ENCODE measurements at places on chromosomes 1 and 21.

DNA sequence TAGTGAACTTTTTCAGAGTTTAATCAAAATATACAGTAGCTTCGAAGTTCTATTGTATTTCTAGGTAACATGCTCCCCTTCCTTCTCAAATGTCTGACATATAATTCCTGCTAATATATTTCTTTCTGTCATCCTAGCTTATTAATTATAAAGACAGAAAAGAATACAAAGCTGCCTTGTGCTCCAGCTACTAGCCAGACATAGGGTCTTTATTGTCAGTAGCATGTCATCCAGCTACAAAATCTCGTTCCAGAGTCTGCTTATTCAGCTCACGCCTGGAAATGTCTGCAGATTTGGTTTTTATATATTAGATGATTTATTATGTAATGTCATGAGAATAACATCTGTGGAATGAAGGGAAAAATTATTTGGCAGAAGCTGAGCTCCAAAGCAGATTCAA, 1102.8 kb downstream of the BRINP3 start:
- no peak for DNase-seq

DNA sequence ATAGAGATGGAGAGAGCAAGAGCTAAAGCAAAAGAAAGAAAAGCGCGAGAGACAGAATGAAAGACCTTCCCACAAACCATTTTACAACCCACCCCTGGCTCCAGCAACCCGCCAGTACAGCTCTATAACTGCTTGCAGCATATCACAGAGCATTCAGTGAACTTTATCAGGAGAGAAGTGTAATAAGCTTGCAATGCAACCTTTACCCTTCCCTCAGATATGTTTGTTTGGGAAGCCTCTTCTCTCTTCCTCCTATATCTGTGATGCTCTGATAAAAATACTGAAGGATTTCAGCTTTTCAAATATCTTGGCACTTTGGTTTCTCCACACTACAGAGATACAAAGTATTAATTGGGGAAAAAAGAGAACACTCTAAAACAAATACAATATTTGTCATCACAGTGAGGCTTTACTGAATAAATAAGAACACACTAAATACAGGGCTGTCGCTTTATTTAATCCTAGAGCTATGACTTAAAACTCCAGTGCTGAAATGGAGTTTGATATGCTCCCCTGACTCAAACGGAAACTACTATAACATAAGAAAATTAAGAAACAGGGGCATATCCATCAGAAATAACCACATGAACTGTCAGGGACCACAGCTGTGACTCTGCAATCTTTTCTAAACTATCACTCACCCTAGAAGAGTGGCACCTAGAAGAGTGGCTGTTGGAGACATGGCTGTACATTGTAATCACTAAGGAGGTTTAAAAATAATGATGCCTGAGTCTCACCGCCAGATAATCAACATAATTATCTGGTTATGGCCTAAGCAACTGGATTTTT, 6.7 kb downstream of the CRP start:
- DNase-seq: no peak

DNA sequence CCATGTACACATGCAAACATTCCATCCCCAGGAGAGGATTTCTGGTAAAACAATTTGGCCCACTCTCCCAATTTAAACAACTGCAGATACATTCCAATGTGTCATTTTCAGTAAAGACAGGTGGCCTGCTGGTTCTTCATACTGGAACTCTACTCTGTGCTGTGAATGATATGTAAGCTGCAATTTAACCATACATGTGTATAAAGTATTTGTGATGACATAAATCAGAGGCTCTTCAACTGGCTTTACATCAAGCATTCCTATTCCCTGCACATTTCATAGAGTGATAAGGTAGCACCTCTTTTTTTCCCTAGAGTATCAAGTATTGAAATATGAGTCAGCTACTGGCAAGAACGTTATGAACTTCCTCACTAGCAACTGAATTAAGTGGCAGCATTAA, 649.5 kb upstream of the ADGRL2 start:
- no peak for DNase-seq

- DNase-seq: peak; percentile 80
Observed at GRCh38 chr1:201506557-201507359, at the start of gene CSRP1. TSS of gene CSRP1 (minus strand) at chr1:201507123. CDS start at chr1:201496303, 10,820 bp downstream.

GRCh38 chr1:81710857-81711256, 89.9 kb upstream of the ADGRL2 start:
- no peak for DNase-seq

Measured in stimulated activated CD4-positive, alpha-beta T cell treated with anti-CD3 and anti-CD28 coated beads, Interleukin-4, amount 100 ng/mL, for 4 hours (primary cell).